Mesenteric fat pad (tissue), 1 donor: ENCODE measurements at places on chromosomes 7 and 10.
A peak's percentile ranks its signal among the peaks of the same experiment; 100 is the strongest.

DNA sequence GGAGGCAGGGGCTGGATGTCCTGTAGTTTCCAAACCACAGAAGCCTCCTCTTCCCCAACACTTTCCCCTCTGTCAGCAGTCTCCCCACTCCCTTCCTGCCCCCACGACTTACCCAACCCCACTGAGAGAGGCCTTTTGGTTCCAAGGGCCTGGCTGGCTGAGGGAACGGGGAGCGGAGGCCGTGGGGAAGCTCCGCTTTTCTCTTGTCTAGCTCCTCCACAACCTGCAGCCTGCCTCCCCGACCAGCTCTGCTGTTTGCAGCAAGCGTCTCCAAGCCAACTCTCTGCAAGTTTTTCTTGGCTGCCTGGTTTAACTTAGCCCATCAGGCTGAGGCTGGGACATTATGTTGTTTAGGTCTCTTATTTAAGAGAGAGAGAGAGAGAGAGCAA, 126.8 kb downstream of the NEURL1 start:
- DNase-seq, result no peak

- DNase-seq, result no peak
Observed at GRCh38 chr7:100895956-100896731, 456 bp upstream of the ACHE start.

DNA sequence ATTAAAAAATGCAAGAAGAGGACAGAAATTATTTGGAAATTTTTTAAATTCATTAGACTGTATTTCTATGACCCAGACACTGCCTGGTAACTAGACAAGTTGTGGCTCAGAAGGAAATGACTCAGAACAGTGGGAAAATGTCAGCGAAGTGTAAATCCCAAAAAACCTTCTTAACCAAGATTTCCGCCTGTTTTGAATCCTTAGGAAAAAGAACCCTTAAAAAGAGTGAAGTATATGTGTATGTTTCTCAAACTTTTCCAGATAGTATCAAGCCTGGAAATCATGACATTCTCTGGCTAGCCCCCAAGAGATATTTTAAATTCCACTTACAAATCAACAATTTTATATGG, 42.7 kb upstream of the PLXNA4 start:
- DNase-seq, result no peak

- no peak for DNase-seq
Observed at GRCh38 chr10:32851301-32851700, 106.7 kb downstream of the ITGB1 start.

DNA sequence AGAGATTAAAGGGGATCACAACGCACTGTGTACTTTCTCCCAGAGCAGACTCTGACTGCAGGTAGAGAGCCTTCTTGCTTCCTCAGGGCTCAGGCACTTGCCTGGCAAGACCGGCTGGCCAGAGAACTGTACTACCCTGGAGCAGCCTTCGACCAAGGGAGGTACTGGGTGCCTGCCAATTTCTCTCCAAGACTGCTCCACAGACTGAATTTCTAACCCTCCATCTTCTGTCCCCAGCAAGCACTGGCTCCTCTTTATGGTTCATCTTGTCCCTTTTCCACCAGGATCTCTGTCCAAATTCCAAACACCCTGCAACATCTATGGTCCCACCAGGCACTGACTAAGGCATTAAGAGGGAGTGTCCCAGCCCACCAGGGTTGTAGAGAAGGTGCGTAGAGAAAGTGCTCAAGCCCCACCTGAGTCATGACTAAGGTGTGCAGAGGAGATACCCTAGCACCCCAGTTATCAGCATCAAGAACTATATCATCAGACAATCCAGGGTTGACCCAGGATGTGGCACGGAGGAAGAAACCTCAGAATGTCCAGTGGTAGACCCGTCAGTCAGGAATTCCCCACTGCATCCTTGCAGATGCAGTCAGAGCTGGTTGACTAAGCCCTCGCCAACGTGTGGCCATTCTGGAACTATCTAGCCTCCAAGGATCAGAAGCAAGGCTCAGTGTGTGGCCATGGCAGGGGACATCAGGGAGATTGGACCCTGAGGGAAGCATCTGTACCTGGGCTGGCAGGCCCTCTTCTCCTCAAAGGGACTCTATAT, 60.9 kb upstream of the CAMK2B start:
- DNase-seq, result peak; percentile 67

DNA sequence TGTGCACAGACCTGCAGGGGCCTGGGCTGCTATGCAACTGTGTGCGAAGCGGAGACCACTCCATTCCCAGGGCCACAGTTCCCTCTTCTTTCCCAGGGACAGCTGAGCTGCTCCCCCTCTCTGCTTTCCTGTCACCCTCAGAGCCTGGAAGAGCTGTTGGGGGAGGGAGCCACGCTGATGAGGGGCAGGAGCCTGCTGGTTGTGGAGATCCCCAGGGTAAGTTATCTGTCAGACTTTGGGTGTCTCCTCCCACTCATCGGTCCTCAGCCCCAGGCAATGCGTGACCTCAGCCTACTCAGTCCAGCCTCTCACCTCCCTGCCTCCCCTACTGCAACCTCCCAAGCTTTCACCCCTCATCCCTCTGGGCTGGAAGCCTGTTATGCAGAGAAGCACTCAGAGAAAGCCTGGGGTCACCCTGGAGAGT, 53.5 kb downstream of the ZNF467 start:
- DNase-seq, result no peak

DNA sequence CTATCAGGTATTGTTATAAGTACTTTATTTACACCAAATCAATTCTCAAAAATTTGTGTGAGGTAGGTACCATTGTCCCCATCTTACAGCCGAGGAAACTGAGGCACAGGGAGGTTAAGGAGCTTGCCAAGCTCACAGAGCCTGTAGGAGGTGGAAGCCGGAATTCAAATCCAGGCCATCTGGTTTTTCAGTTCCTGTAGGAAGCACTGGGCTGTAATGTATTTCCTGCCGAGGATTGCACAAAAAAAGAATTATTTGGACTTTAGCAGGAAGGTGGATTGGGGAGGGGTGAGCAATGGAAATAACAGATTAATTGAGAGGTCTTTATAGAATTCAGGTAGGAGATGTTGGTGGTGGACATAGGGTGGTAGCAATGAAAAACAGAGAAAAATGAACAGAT, 315.3 kb upstream of the AUTS2 start:
- no peak for DNase-seq

DNA sequence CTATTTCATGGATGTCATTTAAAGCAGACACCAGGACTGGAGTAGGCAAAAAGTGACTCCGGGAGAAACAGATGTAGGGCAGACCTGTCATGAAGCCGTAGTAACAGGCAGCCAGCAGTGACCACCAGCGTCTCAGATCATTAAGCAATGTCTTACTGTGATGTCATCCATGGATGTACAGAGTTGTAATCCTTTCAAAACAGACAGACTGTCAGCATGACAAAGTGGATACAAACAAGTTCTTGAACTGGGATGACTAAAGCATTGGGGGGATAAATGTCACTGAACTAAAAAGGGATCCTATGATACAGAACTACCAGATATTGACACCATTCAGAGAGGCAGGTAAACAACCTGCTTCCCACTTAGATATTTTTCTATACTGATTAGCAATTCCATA, 675.5 kb downstream of the PARD3 start:
- DNase-seq, result no peak

DNA sequence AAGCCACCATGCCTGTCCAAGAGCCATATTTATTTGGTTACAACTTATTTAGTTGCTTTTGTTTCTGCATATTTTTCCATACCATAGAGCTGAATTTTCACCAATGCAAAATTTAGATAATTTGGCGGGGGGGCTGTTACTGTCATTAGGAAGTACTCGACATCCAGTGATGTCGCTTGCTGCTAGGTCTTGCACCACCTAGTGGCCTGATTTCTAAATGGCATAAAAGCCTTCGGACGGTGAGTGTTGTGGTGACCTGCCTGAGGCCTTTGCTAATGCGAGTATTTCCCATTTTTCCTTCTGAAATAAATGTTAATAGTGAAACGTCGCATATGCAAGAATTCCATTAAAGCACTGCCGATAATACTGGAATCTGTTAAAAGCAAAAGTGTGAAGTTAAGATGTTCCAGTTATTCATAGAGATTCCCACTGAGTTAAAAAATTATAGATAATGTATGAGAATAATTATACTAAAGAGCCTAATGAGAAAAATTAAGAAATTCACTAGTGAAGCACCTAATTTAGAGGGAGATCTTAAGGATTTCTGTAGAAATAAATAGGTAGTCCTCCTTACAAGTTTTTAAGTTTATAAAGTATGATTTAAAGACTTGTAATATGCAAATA, 86.1 kb upstream of the DNAJB6 start:
- DNase-seq, result no peak

- DNase-seq, result no peak
Observed at GRCh38 chr7:137878333-137878961, 31.7 kb upstream of the DGKI start.

DNA sequence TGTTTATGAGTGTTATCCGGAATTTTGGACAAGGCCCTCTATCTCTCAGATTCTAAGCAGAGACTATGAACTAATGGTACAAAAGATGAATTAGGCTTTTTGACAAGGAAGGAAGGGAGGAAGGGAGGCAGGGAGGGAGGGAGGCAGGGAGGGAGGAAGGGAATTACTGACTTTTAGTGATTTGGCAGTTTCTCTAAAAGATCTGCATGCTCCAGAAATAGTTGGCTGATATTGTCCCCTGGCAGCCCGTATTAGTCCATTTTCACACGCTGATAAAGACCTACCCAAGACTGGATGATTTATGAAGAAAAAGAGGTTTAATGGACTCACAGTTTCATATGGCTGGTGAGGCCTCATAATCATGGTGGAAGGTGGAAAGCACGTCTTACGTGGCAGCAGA, 1093.5 kb downstream of the NRG3 start:
- DNase-seq, result no peak

- DNase-seq, result no peak
Observed at GRCh38 chr10:97256356-97256755, 36.1 kb downstream of the ARHGAP19 start.

- DNase-seq, result no peak
Observed at GRCh38 chr7:22726345-22726906, 574 bp upstream of the IL6 start.

GRCh38 chr7:150753826-150754603, 16.8 kb downstream of the GIMAP5 start:
- DNase-seq, result no peak

DNA sequence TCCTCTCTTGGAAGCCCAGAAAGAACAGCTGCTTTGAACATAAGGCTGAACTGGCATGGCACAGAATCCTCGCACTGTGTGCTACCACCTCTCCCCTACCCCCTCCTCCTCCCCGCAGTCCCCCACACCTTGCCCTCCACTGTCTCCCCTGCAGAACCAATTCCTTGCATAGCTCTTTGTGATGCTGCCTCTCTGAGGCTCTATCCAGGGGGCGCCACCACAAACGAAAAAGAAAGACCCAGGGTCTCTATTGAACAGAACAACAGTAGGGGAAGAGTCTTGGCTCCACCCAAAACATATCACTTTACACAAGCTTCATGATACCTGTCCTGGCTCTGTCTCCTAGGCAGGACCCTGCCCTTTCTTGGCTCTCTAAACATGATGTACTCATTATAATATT, 26.2 kb upstream of the EBLN1 start:
- DNase-seq, result no peak

DNA sequence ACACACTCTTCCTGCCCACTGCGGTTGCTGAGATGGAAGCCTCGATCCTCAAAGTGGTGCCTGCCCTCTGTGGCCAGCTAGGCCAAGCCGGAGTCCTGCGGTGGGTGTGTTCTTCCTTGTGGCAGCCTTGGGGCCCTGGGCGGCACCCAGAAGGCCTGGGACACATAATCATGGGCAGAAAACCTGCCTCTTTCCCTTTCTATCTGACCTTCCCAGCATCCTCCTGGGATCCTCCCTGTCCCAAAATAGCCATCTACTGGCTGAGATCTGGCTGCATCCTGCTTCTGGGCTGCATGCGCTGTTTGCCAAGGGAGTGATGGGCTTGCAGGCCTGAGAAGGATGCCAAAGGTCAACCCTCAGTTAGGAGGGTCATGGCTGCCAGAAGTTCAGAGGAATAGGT, 23.9 kb downstream of the COL13A1 start:
- DNase-seq, result no peak

DNA sequence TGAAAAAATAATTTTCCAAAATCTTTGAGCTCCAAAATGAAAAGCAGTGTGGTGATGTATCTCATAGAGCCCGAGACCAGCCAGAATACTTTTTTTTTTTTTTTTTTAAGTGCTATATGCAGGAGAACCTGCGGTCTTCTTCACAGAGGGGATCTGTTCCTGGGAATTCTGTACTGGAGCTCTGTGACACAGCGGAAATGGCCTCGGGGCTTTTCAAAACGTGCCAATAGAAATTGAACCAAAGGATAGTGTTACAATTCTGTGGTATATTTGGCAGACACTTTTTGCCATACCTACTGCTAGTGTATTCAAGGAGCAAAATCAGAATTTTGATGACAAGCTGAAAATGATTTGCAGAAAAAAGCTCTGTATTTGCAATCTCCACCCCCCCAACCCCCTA, 1429.3 kb upstream of the LRRTM3 start:
- no peak for DNase-seq

- no peak for DNase-seq
Observed at GRCh38 chr10:71316056-71316785, 2.8 kb upstream of the SLC29A3 start.

DNA sequence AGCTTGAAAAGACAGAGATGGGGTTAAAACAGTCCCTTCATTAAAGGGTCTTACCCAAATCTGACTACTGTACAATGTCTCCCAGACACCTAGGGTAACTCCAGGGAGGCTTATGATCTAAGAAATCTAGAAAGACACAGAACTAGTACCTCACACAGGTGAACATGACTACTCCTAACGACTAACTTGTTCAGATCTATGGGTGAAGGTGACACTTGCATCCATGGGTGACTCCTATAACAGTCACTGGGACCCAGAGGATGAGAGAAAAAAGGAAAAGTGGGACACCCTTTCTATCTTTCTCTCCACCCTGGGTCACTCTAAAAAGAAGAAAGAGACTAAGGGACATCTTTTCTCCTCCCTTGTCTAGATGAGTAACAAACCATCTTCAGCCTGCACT, 19.2 kb downstream of the AKR1C8 start:
- no peak for DNase-seq

- no peak for DNase-seq
Observed at GRCh38 chr7:115066050-115066449, 144.2 kb downstream of the MDFIC start.

GRCh38 chr7:158054611-158055010, 533.0 kb downstream of the PTPRN2 start:
- peak; percentile 81 for DNase-seq

- DNase-seq, result no peak
Observed at GRCh38 chr7:15389073-15389472, 172.7 kb downstream of the AGMO start.
